ENCODE measurements at places on chromosomes 4 and X.

DNA sequence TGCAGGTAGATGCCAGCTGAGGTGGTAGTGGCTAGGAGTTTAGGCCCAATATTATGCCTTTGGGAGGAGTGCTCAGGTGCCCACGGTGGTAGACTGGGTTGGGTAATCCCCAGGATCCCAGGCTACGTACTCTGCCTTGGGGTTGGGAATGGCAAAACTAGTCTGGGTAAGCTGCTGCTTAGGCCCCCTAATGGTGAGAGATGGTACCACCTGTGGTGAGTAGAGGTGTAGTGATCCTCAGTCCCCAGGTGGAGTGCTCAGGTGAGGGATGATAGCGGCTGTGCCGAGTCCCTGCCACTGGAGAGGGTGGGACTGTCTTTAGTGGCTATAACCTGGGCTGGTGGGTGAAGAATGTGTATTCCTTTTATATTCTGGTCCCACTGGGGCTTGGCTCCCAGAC, 75.2 kb downstream of the IL1RAPL2 start:
- DNase-seq: no peak

DNA sequence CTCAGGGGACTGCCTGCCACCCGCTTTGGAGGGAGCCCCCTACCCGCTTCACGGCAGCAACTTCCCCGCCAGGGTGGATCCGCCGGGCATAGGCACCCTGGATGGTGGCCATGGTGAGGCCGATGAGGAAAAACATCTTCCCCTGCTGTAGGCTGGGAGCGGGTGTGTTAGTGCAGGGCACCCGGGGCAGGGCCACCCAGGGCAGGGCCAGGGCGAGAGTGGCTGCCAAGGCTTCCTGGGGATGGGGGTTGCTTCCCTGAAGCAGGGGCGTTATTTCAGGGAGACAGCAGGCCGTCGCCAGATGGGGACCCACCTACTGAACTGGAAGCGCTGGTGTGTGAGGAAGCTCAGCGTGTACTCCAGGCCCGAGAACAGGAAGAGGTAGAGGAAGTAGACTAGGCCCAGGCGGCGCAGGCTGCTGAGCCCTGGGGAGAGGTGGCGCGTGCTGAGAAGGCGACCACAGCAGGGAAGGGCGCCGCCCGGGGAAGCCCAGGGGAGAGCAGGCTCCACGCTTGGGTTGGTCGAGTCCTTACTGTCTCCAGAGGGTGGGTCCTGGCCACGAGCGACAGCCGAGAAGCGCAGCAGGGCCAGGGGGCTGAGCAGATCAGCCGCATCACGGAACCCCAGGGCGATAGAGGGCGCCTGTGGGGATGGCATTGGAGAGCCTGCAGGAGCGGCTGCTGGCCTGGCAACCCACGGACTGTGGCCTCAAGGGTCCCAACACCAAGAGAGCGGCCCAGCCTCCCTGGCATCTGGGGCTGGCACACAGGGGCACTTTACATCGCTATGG, 31.5 kb downstream of the NOP14 start:
- DNase-seq: no peak

GRCh38 chr4:146458594-146458993, 63.1 kb downstream of the SLC10A7 start:
- DNase-seq: no peak

DNA sequence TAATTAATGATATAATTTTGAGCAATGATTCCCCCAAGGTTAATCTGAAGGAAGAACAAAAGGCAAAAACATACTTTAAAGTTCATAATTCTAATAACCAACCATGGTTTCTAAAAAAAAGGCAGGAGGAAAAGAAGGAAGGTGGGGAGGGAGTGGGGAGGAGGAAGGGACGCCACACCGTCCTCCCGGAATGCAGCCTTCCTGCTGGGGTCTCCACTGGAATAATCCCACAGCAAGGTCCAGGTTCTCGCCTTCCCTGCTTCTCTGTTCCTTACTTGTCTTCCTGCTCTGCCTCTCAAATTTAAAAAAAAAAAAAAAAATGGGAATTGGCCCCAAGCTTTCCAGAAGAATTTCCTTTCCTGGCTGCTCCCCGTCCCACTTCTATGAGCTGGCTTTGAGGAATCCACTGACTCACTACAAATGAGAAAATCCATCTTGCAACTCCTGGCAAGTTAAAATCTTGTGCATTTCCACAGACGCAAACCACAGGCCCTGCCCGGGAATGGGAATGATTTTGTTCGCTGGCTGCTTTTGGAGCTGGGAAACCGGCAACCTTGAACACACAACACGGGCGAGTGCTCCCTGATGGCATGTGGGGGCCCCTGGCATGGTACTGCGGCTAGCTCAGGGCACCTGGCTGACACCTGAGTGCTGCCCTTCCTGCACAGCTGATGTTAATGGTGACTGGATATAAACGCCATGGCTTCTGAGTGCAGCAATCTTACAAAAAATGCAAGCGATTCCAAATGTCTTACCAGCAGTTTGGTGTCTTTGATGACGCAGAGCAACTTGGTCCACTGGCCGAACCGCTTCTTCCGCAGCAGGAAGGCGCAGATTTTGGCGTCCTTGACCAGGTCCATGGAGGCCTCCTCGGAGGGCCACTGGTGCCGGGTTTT, 97.0 kb downstream of the AFAP1 start:
- no peak for DNase-seq

GRCh38 chrX:148611993-148612392, 111.6 kb downstream of the AFF2 start:
- DNase-seq: no peak

- no peak for DNase-seq
Measured at GRCh38 chr4:149555146-149555545, 260.5 kb downstream of the IQCM start.

DNA sequence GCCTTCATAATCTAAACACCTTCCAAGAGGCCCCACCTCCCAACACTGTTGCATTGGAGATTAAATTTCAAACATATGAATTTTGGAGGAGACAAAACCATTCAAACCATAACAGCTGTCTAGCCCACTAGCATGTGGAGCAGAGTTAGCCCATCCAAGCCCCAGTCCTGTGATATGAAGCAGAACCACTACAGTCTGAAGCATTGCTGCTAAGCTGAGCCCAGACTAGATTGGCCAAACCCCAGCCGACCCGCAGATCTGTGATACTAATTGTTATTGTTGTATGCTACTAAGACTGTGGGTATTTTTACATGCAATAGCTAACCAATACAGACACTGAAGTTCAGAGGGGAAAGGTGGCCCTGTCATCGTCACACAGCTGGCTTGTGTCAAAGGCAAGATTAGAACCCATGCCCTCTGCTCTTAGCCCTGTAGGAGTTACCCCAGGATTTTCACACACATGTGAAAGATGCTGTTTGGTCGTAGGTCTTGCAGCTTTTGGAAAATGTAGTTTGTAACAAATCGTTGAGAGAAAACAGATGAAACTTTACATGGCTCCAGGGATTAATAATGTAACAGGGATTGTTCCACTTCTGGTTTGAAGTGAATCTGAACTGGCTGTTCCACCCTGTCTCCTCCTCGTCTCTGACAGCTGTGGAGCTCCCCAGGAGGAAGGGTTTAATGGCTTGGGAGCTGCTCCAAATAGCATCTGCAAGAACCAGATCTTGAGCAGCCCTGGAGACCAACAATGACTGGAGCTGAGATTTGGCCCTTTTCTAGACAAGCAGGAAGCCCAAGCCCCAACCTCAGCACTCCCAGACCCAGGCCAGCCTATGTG, 517.5 kb downstream of the MID1IP1 start:
- no peak for DNase-seq

DNA sequence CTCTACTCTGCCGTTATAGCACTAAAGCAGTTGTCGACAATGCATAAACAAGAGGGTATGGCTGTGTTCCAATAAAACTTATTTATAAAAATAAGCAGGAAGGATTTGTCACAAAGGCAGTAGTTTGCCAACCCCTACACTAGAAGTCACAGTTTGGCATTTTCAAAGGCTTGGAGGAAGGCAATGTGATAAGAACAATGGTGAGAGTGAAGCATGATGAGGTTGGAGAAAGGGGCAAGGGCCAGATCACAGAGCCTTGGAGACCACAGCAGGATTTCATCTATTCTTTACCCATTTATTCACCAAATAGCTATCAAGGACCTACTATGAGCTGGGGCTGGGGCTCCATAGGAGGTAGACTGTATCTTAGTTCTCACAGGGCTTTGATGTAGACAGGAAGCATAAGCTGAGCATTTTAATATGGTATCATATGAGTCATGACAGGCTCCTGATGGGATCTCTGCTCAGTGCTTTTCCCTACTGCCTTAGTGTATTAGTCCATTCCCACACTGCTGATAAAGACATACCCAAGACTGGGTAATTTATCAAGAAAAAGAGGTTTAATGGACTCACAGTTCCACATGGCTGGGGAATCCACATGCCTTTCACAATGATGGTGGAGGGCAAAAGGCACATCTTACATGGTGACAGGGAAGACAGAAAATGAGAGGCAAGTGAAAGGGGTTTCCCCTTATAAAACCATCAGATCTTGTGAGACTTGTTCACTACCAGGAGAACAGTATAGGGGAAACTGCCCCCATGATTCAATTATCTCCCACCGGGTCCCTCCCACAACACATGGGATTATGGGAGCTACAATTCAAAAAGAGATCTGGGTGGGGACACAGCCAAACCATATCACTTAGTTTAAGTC, 58.9 kb downstream of the PPM1K start:
- DNase-seq: no peak

DNA sequence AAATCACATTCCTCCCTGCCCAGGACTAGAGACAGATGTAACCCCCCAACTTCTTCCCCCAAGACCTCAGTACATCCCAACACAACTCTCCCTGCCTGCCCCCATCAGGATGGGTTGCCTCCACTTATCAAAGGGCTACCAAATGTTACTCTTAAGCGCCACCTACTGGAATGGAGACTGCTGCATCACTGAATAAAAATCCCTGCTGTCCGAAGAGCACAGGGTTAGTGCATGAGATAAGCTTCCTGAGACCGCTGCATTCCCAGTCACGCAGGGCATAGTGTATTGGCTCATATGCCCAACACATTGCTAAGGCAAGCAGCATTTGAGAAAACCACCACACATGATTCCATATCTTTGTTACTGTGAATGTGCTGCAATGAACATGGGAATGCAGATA, 544.5 kb downstream of the PPP4R3C start:
- no peak for DNase-seq

- no peak for DNase-seq
Measured at GRCh38 chrX:132592880-132593279, 104.0 kb upstream of the MBNL3 start.

- peak; percentile 14 for DNase-seq
Measured at GRCh38 chr4:147019091-147019490, 73.4 kb upstream of the TTC29 start.

DNA sequence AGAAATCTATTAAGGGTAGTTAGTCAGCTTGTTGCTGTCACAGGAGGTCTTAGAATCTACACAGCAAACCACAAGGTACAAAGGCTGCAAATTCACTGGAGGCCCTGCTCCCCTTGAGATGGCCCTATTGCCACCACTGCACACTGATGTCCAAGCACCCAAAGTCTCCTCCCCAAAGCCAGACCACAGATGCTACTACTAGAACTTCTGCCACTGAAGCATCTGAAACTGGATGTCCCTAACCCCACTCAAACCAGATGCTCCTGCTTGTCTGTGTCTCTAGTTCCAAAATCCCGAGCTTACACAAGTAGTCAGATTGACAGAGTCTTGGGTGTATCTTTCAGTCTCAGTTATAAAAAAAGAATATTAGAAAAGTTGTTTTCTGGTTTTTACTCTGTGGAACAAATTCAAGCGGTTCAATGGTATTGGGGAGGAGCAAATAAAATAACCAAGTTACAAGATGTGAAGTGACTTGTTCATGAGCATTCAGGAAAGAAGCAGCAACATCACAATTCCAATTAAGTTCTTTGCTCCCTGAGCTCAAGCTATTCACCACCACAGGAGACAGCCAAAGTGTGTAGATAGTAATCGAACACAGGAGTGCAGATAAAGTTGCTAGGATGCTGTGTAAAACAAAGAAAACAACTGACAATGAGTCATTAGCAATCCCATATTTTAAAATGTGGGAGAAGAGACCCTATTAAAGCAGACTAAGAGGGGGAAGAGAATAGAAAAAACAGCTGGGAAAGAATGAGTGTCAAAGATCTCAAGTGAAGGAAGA, 352.3 kb downstream of the PDGFC start:
- DNase-seq: no peak

DNA sequence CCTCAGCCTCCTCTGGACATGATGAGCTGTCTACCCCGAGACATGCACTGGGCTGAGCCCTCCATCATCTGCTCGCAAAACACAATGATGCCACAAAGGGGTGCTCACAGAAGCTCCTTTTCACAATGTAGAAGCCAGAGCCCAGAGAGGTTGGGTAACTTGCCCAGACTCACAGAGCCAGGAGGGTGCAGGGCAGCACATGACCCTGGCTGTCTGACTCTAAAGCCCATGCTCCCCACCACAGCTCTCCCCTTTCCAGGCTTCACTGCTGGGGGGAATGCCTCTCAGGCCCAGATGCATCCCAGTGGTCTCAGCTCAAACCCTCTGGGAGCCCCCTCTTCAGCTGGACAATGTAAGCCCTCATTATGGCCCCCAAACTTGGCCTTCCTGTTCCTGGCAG, 98.4 kb upstream of the AFAP1 start:
- DNase-seq: no peak

DNA sequence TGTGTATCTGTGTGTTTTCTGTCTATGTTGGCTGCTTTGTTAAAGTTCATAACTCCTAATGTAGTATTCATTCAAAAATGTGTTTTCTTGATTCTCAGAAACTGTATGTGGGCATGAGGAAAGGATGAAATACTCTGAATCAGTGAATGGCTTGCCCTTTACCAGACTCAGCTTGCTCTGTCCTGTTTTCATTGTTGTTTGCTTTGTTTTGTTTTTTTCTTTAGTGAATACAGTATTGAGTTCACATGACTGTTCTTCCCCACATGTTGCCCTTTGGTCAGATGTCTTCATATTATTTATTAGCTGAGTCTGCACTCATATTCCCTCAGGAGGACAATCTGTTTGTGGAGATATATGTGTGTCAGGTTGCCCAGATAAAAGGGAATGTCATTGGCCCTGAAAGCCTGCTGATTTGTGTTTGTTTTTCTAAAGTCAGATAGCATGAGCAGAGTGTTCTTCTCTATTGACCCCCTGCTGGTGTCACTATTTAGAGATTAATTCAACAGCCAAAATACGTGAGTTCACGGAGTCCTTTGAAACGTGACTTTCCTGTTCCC, 1184.4 kb downstream of the RPA4 start:
- DNase-seq: no peak

GRCh38 chrX:19679787-19680186, 164.5 kb upstream of the MAP3K15 start:
- no peak for DNase-seq

DNA sequence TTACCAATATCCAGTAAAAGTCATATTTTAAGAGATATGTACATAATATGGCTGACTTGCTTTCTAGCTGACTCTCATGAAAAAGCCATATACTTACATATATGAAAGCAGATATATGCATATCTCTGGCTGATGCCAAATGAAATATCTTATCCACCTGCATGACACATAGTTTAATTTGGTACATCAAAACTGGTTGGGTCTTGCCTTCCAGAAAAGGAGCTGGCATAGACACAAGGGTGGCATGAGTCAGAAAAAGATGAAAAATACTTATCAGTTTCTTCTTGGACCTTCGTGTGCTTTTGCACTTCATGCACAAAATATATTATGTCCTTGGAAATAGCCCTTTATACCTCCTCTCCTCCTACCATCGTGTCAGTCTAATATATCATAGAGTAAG, 32.1 kb downstream of the TIGD4 start:
- no peak for DNase-seq

- DNase-seq: no peak
Measured at GRCh38 chrX:925652-926061, 286.8 kb downstream of the CRLF2 start.

Measured in stimulated activated CD8-positive, alpha-beta memory T cell treated with anti-CD3 and anti-CD28 coated beads, Interleukin-4, amount 100 ng/mL, for 1 hour (primary cell).